Activated T-cell treated with anti-CD3 and anti-CD28 coated beads for 1 hour (primary cell): ENCODE measurements at places on chromosomes 2 and 18.

DNA sequence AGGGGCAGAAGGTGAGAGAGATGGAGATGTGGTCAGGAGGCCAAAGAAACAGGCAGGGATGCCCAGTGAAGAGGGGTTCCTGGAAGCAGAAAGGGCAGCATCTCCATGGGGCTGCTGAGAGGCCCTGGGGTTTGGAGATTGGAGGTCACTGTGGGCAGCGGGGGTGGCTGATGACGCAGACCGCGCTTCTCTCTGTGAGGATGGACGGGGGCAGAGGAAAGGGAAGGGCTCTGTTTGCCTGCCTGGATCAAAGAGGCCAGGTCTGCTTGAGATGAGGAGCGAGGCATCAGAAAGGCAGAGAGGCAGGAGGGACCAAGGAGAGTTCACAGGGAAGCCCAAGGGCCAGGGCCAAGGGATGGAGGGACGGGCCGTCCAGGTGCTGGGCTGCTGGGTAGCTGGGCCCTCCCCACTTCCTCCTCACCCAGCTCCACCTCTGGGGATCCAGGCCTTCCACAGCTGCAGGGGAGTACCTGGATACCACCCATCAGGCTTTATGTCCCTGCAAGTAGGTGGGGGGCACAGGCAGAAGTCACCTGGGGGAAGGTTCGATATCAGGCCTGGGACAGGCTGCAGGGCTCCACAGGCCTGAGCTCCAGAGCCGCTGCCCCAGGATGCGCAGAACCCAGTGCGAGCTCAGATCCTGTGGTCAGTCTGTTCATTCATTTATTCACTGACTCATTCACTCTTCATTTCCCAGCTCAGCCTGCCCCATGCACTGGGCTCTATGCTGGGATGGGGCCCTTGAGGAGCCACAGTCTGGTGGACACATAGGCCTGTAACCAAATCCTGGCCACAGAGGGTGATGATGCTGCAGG is 30.6 kb downstream of the ADRA2B start:
- no peak for DNase-seq

GRCh38 chr2:128626760-128627511 is 308.3 kb upstream of the HS6ST1 start:
- no peak for DNase-seq

- DNase-seq = no peak
Observed at GRCh38 chr2:100178085-100178788, 35.8 kb upstream of the AFF3 start.

DNA sequence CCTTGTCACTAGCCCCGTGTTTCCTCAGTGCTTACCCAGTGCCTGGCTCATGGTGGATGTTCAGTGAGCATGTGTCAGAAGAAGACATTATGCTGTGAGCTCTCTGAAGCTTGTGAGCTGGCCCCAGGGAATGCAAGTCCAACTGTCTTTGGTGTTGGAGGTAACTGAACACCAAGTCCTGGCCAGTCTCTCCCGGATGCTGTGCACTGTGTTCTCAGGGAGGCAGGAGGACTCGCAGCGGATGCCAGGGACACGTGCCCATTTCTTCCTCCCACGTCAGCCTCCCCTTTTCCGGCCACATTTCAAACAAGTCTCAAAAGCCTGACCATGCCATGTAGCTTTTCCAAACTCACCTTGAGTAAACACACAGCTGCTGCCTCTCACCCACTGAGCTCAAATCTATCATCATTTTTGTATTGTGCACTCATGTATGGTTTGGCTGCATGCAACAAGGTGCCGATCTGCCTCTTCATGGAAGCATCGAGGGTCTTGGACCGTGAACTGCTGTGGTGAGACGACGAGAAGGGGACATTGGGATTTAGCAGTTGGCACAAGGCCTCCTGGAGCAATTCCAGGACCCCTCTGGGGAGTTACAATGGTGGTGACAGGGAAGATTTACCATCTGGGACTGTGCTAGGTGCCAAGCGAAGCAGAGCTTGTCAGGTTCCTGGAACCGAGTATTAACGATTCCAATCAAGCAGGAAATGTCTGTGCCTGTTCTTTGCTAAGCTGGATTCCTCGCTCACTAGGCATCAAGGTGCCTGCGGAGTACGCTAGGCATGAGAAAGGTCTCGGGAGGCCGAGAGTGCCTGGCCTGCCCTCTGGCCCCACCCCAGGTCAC is 44.4 kb upstream of the MGAT4A start:
- DNase-seq = no peak

GRCh38 chr2:239576784-239577685 is 176.2 kb upstream of the HDAC4 start:
- DNase-seq = no peak

DNA sequence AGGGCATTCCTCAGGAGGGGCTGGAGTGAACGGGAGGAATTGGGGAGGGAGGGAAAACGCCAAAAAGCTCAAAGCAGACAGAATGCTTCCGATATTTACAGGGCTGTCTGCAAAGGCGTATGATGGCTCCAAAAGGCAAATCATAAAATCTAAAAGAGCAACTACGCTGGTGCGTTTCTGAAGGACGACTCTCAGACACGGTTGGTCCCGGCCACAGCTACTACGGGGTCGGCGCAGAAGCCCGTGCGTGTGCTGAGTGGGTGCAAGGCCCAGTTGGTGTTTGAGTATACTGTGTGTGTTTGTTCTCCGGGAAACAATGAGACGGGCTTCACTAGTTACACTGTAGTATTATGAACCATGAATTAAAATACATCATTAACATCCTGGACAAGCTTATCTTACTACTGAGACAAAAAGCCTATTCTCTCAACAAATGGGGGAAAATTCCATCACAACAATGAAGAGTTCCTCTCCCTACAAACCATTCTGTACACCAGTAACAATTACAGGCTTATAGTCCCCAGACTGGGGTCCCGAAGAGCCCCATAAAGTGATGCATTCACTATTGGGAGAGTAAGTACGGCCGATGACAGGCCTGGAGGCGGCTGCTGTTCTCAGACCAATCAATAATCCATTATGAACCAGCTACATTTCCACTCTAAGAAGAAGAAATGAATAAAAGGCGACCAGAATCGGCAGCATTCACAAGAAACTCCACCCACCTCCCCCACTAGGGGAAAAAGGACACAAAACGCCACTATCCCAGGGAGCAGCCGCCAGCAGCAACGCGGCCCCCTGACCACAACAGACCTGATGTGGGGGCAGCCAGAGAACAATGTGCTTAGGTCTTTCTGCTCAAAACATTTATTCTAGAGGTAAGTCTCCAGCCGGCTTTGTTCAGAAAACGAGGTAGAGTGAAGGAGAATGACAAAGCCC is 43.4 kb downstream of the ZNF516 start:
- no peak for DNase-seq

GRCh38 chr2:235988271-235989015 is 179.7 kb downstream of the GBX2 start:
- no peak for DNase-seq

- no peak for DNase-seq
Observed at GRCh38 chr2:28970464-28971160, 10.5 kb upstream of the TOGARAM2 start.
